ENCODE measurements at places on chromosomes 6 and 20.

DNA sequence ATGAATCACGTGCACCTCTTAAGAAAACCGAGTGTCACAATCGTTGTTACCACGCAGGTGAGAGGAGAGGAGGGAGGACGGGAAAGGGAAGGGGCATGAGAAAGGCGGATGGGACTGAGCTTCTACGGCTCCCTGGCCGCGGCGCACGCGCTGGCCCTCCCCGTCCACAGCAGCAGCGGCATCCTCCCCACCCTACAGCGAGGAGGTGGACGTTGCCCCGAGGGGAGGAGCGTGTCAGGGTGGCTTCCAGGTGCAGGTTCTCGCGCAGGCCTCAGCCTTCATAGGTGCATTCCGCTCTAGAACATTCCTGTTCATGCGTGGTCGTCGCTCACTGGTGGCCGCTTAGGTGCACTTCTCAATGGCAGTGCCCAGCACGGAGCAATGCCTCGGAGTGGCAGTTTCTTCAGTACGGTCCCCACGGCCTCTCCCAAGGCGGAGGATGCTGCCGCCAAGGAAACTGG, 29.7 kb upstream of the AFDN start:
- DNase-seq: no peak

GRCh38 chr6:11346516-11346915, 114.0 kb upstream of the NEDD9 start:
- no peak for DNase-seq

DNA sequence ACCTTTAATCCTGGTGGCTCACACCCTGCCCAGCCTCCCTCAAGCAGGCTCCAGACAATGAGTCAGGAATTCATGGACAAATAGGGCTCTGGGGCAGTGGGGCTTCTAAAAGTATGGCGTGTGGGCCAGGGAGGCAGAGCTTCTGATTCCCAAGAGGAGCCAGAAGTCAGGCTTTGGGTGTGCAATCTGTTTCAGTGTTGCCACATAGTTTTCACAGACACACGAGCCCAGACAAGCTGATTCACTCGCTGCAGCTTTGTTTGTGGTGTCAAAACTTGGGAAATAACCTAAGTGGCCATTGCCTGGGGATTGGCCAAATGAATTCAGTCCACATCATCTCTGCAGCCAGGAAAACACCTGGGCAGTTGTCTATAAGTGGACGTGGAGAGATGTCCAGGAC, 9.2 kb downstream of the PEDS1 start:
- DNase-seq: peak; percentile 81

DNA sequence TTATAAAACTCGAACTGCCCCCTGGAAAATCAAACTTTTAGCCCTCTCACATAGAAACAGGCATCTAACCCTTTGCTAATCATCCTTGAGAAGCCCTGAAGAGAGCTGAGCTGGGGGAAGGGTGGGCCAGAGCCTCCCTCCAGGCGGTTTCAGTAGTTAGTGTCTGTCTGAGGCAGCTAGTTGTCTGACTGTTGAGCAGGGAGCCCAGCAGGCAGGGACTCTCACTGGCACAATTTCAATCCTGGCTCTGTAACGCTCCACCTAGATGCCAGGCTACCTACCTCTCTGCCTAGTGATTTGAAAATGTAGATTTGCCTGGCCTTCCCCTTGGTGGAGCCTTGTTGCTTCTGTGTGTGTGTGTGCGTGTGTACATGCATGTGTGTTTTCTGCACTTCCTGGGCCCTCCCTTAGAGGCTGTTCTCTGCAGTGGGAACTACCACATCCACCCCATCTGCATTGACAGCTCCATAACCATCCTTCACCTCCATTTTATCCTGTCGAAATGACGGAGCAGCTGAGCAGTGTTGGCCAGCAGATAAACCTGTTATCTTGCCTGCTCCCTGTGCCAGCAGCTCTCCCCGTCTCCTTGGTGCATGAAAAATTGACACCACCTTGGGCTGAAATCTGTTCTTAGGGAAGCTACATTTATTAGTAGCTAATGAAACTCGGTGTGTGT, 69.6 kb upstream of the VSTM2L start:
- DNase-seq: no peak

DNA sequence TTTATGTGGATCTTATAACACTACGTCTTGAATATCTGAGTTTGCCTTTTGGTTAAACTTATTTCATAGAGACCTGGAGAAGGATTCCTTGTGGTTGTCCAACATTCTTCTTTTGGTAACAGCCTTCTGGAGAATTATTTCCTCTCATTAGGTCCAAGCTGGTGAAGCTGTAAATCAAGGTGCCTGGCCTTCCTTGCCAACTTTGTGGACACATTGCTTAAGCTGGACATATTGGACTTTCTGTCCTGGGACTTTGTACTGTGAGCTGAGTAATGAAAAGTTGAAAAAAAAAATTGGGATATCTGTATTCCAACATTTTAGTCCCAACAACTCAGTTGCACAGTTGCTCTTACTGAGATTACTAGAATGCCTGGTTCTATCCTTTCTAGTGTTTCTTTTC, 186.2 kb downstream of the HAO1 start:
- DNase-seq: no peak

- peak; percentile 52 for DNase-seq
Measured at GRCh38 chr20:33291830-33292355, 8.9 kb downstream of the BPIFB1 start.

- DNase-seq: no peak
Measured at GRCh38 chr20:364905-365794, 15.4 kb upstream of the TRIB3 start.

- peak; percentile 28 for DNase-seq
Measured at GRCh38 chr6:116096979-116097816, 3.5 kb upstream of the NT5DC1 start.

DNA sequence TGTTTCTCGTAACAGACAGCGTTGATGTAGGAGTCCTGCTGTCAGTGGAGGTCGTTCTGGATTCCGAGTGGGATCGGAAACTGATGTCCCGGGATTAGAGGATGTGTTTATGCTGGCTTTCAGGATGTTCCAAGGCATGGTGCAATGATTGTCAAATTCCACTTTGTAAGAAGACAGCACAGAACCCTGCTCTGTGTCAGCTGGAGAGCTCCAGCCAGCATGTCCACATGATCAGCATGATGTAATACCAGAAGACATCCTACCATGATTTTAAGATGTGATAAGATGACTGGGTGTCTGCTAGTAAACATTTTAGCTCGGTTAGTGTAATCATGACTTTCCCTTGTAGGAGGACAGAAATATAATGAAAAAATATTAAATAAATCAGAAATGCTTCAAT, 20.3 kb downstream of the ENPP1 start:
- DNase-seq: no peak

DNA sequence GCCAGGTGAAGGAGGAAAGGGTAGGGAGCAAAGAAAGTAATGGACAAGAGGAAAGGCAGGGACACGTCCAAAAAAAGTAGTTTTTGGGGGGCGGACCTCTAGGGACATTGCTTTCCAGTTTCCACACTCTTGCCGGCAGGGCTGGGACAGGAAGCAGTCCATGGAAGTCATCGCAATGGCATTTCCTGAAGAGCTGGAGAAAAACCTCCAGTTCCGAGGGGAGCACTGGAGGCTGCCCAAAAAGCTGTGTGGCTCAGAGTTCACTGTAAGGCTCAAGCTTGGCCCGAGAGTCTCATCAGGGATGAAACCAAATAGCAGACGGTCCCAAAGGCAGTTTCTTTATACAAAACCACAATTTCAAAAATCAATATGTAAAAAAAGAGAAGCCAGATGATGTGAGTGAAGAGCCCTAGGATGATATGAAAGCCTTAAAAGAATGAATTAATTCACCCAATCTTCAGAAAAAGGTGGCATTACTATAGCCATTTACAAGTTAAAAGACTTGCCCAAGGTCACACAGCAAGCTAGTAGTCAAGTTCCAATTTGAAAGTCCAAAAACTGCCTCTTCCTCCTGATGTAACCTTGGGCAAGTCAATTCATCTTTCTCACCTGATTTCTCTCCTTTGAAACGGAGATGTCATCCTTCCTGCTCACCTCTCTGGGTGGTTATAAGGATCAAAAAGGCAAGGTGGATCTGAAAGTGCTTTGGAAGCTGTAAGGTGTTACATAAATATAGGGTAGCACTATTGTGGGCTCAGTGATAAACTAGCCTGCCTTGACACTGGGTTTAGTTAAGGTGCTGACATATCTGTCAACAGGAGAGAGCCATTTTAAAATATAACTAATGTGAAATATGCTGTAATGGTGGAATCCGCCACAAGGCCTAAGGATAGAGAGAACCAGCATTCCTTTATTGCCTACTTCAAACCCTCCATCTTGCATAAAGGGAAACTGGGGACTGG, 9.1 kb downstream of the BCL2L1 start:
- peak; percentile 84 for DNase-seq

DNA sequence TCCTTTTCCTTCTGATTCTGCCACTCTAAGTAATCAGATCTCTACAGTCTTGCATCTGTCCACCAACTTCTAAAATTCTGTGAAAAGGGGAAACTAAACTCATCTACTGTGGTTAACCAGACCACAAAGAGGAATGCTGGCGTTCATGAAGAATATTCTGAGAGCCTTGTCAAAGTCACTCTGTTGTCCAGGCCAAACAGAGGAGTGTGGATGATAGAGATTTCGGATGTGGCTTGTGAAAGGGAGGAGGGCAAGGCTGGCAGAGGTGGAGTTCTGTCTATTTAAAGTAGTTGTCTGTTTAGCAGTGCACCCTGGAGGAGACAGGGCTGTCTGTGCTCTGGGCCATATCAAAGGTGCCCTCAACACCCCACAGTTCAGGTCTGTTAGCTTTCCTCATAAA, 33.9 kb downstream of the CCN2 start:
- DNase-seq: no peak

GRCh38 chr20:63495741-63496595, 2.9 kb downstream of the EEF1A2 start:
- peak; percentile 89 for DNase-seq

DNA sequence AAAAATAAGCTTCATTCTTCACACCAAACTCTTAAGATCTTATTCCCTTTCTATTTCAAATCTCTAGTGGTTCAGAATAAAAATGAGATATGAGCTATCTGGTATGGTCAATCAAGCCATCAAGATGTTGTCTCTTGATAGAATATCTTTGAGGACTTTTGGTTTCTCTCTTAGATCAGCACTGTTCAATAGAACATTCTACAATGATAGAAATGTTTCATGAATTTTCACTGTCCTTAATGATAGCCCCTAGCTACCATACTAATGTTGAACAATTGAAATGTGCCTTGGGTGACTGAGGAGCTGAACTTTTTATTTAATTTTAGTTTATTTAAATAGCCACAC, 24.1 kb upstream of the HINT3 start:
- DNase-seq: no peak

- peak; percentile 76 for DNase-seq
Measured at GRCh38 chr6:3231247-3232016, 4.0 kb upstream of the TUBB2B start.

- no peak for DNase-seq
Measured at GRCh38 chr6:22783931-22784330, 214.6 kb downstream of the HDGFL1 start.

DNA sequence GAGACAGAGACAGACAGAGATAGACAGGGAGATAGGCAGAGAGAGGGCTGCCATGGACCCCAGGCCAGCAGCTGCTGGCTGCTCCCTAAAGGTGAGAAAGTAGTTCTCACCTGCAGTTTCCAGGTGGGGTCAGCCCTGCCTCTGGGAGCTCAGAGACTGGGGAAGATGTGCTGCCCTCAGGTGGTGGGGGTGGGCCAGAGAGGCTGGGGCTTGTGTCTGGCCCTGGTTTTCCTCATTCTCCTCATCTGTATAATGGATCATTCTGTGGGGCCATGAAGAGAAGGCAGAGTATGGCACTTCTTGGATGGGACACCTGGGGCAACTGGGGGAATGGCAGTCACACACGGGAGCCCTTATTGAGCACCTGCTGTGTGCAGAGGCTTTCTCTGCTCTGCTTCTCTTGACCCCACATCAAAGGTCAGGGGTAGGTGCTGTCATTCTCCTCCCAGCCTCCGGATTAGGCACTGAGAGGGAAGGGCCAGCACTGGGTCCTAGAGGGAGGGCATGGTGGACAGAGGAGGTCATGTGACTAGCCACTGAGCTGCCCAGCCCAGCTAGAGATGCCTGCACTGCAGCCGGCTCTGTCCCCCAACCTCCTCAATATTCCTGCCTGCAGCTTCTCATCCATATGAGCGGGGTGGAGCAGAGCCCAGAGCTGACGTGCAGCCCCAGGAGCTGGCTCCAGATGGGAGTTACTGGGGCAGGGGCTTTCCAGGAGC, 4.1 kb downstream of the ANGPT4 start:
- DNase-seq: no peak

GRCh38 chr6:14517516-14518105, 400.0 kb downstream of the CD83 start:
- no peak for DNase-seq

- DNase-seq: no peak
Measured at GRCh38 chr20:58900397-58900796, 47.9 kb downstream of the GNAS start.

DNA sequence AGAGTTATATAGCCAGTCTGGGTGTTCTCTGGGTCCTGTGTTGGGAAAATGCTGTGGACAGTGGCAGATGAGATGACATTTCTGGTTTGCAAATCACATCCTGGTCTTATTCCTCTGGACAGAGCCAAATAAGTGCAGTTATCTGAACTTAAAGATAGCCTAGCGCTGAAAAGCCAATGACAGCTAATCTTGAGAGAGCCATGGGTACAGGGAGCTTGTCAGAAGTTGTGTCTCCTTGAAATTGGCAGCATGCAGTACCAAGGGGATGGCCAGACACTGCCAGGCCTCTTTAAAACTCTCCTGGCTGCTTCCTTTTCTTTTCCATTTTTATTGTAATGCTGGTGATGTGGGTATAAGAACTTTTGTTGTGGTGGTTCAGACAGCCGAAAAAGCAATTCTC, 362.5 kb downstream of the FARS2 start:
- no peak for DNase-seq

All from AG08396 (cell line).